ENCODE measurements at places on chromosomes 13 and 19.

GRCh38 chr19:661427-662196 is 1.4 kb downstream of the RNF126 start:
- DNase-seq: no peak

DNA sequence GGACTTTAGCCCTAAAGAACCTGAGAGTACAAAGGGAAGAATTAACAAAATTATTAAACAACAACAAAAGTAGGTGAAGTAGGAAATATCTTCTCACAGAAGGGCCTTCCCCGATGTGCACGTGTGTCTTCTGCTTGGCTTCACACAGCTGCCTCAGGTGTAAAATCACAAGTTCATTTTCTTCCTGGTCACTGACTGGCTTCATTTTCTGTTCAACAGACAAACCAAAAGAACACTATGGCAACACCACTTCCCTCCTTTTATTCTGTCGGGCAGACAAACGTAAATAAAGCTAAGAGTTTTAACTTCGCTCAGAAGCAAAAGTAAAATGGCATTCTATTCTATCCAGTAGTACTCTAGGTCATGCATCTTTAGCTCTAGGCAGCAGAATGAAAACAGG is 140.9 kb downstream of the TBC1D4 start:
- DNase-seq: no peak

DNA sequence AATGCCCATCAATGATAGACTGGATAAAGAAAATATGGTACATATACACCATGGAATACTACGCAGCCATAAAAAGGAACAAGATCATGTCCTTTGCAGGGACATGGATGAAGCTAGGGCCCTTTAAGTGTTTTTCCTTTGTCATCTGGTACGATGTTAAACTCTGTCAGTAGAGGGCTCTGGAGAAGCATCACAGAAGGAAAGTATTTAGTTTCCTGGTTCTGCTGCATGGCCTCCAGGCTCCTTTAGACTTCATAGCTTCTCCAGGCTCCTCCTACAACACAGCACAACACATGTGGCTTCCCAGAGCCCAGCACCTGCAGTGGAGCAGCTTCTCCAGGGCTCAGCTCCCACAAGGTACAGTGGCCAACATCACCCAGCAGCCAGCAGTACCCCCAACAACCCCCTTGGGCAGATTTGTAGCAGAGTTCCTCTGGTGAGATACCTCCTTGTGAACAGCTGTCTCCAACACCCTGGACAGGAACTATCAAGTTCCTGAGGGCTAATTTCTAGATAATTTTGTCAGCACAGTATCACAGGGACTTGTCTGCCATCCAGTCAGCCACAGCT is 63.4 kb downstream of the KCTD12 start:
- DNase-seq: peak; percentile 50

DNA sequence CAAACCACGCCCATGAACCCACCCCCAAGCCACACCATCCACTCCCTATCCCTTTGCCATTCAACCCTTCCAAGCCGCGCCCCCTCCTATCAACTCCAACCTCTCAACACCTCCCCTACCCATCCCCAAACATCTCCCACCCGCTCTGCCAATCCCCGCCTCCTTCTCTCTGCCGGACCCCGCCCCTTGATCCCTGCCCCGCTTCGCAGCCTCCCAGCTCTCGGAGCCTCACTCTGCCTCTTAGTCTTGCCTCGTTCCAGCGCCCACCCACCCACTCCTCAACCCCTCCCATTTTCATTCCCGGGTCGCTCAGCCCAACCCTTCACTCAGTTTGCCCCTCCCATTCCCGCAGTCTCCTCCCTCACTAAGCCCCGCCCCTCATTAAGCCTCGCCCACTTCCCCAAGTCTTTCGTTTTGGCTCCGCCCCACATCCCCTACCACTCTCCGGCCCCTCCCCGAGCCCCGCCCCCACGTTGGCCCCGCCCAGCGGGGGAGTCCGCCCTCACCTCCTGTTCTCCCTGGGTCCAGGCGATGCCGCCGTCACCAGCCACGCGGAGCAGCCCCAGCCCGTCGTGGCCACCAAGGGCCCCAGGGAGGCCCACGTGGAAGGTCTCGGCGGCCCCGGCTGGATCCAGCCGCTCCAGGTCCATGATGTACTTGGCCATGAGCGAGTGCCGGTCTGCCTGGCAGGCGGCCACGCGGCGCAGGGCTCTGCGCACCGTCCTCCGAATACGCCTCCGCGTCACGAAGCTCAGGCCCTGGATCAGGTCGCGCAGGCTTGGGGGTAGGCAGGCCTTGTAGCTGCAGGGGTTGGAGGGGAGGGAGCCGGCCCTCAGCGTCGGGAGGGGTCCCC is 5.7 kb downstream of the JAK3 start:
- peak; percentile 76 for DNase-seq

- DNase-seq: no peak
Observed at GRCh38 chr19:3161453-3161852, 17.1 kb upstream of the S1PR4 start.

DNA sequence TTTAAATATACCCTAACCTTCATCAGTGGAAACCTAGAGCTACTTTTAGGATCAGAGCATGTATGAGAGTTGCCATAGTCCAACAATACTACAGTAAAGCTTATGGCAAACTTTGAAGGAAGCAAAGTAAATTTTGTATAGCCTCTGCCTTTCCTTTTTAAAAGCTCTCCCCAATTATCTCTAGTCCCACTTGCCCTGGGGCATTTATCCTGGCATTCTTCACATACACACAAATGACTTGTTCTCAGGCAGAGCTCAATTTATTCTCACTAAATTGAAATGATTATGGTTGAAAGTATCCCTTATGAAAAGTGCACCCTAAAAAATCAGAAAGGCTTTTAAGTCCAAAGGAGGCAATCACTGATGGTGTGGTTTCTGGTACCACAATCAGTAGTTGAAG is 94.1 kb upstream of the UFM1 start:
- no peak for DNase-seq
